NCI-H1694 treated with DMSO at 0.1 percent for 48 hours (cell line): ENCODE measurements at places on chromosomes 2 and 18.

DNA sequence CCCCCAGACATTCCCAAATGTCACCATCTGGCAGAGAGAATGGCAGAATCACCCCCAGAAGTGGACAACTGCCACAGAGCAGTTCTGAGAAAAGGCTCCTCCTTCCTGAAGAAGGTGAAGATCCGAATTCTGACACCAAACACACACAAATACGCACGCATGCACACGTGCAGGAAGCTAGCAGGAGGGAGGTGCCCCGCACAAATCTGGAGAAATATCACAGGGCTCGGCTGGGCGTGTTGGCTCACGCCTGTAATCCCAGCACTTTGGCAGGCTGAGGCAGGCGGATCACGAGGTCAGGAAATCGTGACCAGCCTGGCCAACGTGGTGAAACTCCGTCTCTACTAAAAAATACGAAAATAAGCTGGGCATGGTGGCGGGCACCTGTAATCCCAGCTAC is 38.5 kb upstream of the ATG16L1 start:
- no peak for DNase-seq

- no peak for DNase-seq
Observed at GRCh38 chr2:121363632-121364420, 78.8 kb upstream of the TFCP2L1 start.

DNA sequence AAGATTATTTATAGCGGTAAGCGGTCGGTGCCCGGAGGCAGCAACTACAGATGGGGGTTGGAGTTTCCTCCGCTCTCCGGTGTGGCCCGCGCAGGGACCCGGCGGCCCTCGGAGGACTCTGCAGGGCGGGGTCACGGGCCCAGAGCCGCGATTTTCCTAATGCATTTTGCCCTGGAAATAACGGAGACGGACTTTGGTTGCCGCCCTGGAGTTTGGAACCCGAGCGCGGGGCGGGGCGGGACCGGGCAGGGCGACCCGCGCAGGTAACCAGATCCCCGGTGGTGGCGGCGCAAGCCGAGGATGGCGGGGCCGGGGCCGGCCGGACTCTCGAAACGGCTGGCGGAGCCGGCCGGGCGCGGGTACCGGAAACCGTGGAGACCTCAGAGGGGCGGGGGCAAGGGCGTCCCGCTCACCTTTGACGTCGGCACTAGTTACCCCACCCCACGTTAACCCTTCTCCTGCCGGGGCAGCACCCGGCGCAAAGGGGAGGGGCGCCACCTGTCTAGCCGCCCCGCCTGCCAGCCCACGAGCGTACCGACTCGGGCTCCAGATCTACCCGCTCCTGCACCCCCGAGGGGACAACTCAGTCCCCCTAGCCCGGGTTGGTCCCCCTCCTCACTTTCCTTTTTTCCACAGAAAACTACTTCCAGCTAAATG is 2.9 kb downstream of the CYP26B1 start:
- peak; percentile 40 for DNase-seq

GRCh38 chr2:177036747-177037146 is 175.8 kb upstream of the HNRNPA3 start:
- no peak for DNase-seq

- peak; percentile 84 for DNase-seq
Observed at GRCh38 chr2:176554101-176555048, 285.1 kb downstream of the MTX2 start.

- DNase-seq: peak; percentile 40
Observed at GRCh38 chr18:25365242-25365641, 13.3 kb upstream of the ZNF521 start.

GRCh38 chr18:2588666-2589344 is 17.4 kb downstream of the NDC80 start:
- DNase-seq: no peak

- DNase-seq: no peak
Observed at GRCh38 chr2:102044967-102045489, 53.3 kb downstream of the IL1R2 start.

- DNase-seq: no peak
Observed at GRCh38 chr2:112073875-112074274, 18.8 kb downstream of the TMEM87B start.

- no peak for DNase-seq
Observed at GRCh38 chr2:72010647-72011369, 136.9 kb downstream of the CYP26B1 start.
